ENCODE measurements at places on chromosomes 6 and 20.

GRCh38 chr20:54203281-54203680 is 4.6 kb upstream of the PFDN4 start:
- DNase-seq = no peak

GRCh38 chr6:144728804-144729203 is 443.7 kb downstream of the UTRN start:
- DNase-seq = no peak

- no peak for DNase-seq
These were observed 9.0 kb upstream of the PRDM1 start for GRCh38 chr6:106077170-106077569.

DNA sequence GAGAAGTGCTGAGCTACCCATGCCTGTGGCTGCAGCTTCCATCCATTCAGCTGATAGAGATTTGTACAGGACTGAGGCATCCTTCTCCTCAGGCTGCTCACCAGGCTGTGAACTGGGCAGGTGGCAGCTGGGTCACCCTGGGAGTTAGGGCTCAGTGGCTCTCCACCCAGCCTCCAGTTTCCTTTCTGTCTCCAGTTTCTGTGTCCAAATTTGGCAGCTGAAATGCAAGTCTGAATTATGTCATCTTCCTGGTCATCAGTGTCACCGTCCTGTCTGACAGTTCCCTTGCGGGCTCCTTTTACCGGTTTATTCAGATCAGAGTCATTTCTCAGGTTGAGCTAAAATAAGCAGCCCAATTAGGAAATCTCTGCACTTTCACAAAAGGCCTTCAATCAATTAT is 93.3 kb downstream of the EDN1 start:
- DNase-seq = no peak

GRCh38 chr20:61414455-61414991 is 162.5 kb downstream of the CDH4 start:
- no peak for DNase-seq

DNA sequence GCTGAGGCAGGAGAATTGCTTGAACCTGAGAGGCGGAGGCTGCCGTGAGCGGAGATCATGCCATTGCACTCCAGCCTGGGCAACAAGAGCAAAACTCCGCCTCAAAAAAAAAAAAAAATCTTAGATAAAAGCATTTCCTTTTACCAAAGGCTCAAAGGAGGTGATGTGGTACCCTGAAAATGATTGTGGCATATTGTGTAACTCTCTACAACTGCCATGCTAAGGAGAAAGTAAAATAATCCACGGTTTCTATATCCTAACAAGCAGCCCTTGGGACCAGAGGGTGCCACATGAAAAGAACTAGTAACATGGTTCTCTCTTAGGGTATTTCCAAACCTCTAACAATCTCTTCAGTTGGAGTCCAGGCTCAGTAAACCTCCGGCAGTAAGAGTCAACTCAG is 38.8 kb upstream of the SLA2 start:
- DNase-seq = no peak

GRCh38 chr6:159978291-159979135 is 9.6 kb downstream of the IGF2R start:
- DNase-seq = peak; percentile 80

DNA sequence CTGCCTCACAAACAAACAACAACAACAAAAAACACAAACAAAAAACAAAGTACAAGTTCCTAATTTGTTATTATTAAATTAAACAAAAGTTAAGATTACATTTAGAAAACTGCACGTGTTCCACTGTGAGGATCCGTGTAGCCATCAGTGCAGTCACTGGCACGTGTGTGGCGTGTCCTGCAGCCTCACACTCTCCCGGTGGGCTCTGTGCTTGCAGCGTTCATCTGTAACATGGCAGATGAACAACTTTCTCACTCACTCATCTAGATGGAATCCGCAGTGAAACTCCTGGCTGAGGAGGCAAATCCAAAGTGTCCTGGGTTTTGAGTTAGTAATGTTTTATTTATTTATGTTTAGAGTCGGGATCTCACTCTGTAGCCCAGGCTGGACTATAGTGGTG is 12.9 kb upstream of the ADRM1 start:
- DNase-seq = no peak
